Stimulated activated CD8-positive, alpha-beta memory T cell treated with anti-CD3 and anti-CD28 coated beads, Interleukin-7, amount 100 ng/mL, for 48 hours (primary cell): ENCODE measurements at places on chromosomes 1 and 21.

DNA sequence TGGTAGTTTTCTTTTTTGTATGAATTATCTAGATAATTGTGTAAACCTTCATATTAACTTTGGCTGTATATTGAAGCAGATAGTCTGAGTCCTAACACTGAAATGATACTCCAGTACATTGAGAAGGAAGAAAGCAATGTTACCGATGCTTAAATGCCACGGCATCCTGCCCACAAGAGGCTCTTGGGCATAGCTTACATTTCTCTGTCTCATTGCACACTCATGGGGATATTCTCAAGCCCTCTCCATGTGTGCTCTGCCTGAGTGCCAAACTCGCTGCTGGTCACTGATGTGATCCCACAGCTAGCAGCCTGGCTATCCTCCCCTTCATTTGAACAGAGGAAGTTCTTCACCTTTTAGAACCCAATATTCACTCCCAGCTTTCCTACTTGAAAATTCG is 179.4 kb downstream of the TGFB2 start:
- DNase-seq = no peak

DNA sequence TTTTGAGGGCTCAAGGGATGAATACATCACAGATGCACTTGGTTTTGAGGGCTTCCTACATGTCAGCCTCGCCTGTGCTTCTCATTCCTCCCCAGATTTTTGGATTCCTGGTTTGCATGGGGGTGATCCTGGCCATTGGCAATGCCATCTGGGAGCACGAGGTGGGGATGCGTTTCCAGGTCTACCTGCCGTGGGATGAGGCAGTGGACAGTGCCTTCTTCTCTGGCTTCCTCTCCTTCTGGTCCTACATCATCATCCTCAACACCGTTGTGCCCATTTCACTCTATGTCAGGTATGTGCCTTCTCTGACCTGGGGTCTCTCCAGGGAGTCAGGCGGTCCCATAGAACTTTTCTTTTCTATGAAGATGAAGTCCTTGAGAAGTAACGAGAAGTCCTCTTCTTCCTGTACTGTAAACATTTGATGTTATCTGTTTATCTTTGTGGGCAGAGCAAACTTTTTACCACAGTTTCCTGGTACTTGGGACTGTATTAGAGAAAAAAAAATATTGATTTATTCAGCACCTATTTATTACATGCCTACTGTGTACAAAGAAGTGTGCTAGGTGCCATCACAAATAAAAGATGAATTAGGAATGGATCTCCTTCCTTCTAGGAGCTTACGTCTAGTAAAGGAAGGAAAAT is 12.0 kb downstream of the ATP8B2 start:
- no peak for DNase-seq

DNA sequence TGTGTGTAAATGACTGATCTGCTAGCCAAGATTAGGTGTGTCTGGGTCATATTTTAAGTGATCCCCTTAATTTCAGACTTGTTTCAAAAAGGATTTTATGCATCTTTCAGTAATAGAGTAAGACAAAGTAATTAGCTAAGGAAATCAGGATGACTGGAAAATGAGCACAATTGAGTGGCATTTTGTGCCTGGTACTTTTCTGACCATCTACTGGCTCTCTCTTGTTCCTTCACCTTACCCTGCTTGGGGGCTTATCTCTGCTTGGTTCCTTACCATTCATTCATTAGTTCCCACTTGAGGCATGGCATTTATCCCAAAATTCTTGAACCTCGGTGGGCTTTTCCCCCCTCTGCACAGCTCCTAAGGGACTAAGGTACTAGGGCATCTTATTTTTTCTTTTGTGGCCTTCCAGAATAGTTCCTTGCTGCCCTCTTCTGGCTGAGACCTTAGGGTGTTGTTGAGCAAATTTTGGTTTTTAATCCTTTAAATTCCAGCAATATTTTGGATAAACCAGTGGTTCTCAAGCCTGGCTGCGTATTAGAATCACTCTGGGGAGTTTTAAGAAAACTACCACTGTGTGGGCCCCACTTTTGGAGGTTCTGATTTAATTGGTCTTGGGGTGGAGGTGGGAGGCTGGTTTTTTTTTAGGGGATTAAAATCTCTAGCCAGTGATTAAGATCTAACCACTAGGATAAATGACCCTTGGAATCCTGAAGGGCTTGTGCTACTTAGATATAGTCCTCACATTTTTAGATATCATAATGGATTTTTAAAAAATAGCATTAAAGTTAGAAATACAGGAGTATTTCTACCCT is 50.8 kb downstream of the HS2ST1 start:
- DNase-seq = no peak

DNA sequence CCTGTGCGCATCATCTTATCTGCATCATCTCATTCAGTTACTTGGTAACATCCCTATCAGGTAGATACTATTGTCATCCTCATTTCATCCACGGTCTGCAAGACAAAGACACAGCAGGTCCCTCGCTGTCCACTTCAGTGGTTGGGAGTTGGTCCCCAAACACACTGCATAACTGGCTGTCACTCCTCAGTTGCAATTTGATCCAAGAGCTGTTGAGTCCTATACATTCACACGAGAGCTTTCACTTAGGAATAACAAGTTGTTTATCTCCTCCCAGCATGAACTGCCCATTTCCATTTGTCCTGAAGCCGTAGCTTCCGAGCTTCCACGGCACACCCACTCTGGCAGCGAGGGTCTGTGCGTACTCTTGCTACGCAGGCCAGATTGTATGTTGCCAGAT is 472.0 kb downstream of the CAMTA1 start:
- DNase-seq = no peak

- DNase-seq = peak; percentile 7
Observed at GRCh38 chr1:117928881-117929342, 509 bp downstream of the GDAP2 start.

GRCh38 chr1:229710746-229711145 is 84.7 kb downstream of the URB2 start:
- no peak for DNase-seq

DNA sequence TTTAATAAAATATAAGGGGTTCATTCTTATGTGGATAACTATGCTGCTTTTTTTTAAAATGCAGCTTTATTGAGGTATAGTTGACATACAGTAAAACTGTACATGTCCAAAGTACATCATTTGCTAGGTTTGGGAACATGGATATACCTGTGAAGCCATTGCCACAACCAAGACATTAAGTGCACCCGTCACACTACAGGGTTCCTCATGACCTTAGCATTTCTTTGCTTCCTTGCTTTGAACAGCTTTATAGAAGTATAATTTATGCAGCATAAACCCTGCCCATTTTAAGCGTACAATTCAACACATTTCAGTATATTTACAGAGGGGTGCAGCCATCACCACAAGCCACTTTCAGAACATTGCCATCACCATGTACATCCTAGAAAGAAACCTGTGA is 26.3 kb downstream of the FHAD1 start:
- no peak for DNase-seq

DNA sequence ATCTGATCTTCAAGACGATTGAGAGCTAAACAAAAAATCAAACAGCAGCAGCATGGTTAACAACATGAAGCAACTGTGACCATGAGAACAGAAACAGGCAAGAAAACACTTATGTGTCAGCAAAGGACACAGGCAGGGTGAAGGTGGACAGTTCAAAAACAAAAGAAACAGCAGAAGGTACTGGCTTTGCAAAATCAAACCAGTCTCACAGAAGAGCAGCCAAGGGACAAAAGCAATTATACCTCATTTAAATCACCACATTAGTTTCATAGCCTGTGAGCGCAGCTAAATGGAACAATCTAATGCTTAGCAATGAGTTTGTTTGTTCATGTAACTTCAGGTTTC is 59.1 kb downstream of the CAPN2 start:
- DNase-seq = no peak

GRCh38 chr1:8427986-8428385 is 110.1 kb downstream of the SLC45A1 start:
- DNase-seq = no peak

- DNase-seq = no peak
Observed at GRCh38 chr1:78060857-78061563, 15.2 kb downstream of the GIPC2 start.

DNA sequence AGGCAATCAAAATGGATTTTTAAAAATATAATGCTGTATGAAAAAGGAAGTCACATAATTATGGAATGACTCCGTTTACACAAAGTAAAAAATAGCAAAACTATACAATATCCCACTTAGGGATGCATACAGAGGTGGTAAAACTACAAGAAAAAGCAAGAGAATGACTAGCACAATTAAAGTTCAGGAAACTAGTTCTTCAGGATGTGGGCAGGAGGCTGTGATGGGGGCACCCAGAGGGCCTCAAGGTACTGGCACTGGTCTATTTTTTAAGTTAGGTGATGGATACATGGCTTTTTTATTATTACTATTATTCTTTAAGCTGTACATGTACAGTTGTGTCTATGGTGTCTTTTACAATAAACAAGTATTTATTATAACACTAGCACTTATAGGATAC is 1.4 kb upstream of the ZC3H12A start:
- no peak for DNase-seq

- DNase-seq = no peak
Observed at GRCh38 chr1:198575798-198576641, 35.5 kb upstream of the ATP6V1G3 start.

- no peak for DNase-seq
Observed at GRCh38 chr1:89692601-89693521, 59.9 kb downstream of the LRRC8C start.

DNA sequence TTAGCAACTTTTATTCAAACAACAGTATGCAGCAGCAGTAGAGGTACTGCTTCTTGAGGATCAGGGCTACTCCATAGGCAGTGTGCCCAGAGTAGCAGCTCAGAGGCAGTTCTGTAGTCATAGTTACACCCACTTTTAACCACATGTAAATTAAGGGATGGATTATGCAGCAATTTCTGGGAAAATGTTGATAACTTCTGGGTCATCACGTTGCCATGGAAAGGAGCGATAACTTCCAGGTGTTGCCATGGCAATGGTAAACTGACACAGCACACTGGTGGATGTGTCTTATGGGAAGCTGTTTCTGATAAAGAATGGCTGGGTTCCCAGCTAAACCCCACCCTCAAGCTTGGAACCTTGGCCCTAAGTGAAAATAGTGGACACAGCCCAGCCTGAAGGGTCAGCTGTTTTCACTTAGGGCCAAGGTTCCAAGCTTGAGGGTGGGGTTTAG is 29.0 kb upstream of the PLA2G2A start:
- no peak for DNase-seq

DNA sequence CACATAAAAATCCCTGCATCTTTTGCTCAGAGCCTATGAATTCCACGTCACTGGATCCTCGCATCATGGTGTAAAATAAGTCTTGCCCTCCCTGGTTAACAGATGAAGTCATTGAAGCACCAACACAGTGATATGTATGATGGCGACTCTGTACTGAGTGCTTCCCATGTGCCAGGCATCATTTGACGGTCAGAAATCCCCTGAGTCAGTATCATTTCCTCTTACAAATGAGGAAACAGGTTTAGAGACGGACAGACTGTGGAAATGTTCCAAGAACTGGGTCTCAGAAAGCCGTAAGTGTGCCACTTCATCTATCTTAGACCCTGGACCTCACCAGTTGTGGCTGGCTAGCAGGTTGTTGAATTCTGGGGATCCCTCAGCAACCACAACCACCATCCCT is 5.1 kb upstream of the OLFML2B start:
- no peak for DNase-seq

- no peak for DNase-seq
Observed at GRCh38 chr1:154837034-154837671, 32.9 kb downstream of the KCNN3 start.

DNA sequence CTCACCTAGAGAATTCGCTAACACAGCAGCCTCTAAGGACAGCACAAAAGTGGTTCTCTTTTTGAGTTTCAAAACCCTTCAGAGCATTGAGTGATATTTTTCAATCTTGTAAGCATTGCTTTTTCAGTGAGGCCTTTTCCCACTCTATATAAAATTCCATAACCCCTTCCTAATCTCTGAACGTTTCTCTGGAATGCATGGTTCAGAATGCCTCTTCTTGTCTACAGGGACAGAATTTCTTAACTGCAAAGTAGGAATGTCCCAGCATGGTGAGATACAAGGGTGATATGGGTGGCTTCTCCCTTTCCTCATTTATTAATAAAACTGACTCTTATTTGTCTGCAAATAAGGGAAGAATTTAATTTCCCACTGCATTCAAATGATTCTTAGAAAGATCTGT is 377.9 kb downstream of the LTN1 start:
- no peak for DNase-seq

- DNase-seq = no peak
Observed at GRCh38 chr1:224317383-224318045, 12.5 kb downstream of the NVL start.

- DNase-seq = no peak
Observed at GRCh38 chr1:116453481-116453880, 80.4 kb downstream of the ATP1A1 start.

GRCh38 chr1:211370669-211371068 is 44.0 kb downstream of the TRAF5 start:
- DNase-seq = no peak

- no peak for DNase-seq
Observed at GRCh38 chr1:156750711-156751450, 594 bp downstream of the HDGF start.

GRCh38 chr1:240555524-240555923 is 56.4 kb downstream of the GREM2 start:
- DNase-seq = no peak

DNA sequence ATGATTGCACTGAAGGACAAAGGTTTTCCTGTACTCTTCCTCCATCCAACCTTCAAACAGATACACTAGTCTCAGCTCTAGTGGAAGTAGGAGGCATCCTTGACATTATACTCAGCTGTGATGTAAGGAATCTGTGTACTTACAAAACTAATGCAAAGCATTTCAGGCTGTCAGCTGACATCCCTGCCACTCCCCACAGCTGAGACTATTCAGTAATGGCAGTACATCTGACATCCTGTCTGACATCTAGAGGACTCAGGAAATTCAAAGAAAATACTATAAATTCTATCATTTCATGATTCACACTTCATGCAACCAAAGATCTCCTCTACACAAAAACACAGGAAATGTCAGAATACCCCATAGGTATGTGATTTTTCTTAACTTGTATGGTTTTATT is 325.8 kb downstream of the SMYD3 start:
- DNase-seq = no peak

- DNase-seq = no peak
Observed at GRCh38 chr1:94236630-94237290, 624 bp downstream of the ARHGAP29 start.

GRCh38 chr1:233884461-233885151 is 19.9 kb upstream of the SLC35F3 start:
- DNase-seq = no peak

- DNase-seq = no peak
Observed at GRCh38 chr1:61757950-61758349, 15.7 kb downstream of the PATJ start.

DNA sequence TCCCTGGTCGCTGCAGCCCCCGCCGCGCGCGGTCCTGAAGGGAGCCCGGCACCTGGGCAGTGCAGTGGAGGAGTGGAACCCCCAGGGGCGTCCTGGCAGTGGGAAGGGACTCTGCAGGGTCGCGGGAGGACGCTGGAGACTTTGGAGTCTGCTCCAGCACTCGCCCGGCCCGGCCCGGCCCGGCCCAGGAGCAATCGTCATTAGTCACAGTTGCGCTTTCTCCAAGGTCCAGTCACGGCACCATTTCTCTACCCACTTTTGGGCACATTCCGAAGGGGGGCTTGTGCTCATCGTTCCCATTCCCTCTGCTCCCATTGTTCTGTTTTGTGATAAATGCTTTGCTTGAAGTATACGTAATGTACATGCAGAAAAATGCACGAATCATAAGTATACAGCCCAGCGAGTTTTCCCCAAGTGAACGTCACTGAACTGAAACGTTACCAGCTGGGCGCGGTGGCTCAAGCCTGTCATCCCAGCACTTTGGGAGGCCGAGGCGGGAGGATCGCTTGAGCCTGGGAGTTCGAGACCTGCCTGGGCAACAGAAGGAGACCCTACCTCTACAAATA is 999 bp downstream of the THAP3 start:
- no peak for DNase-seq
